Astrocyte of the spinal cord (primary cell): ENCODE measurements at places on chromosomes 12 and 14.
A peak's percentile ranks its signal among the peaks of the same experiment; 100 is the strongest.

DNA sequence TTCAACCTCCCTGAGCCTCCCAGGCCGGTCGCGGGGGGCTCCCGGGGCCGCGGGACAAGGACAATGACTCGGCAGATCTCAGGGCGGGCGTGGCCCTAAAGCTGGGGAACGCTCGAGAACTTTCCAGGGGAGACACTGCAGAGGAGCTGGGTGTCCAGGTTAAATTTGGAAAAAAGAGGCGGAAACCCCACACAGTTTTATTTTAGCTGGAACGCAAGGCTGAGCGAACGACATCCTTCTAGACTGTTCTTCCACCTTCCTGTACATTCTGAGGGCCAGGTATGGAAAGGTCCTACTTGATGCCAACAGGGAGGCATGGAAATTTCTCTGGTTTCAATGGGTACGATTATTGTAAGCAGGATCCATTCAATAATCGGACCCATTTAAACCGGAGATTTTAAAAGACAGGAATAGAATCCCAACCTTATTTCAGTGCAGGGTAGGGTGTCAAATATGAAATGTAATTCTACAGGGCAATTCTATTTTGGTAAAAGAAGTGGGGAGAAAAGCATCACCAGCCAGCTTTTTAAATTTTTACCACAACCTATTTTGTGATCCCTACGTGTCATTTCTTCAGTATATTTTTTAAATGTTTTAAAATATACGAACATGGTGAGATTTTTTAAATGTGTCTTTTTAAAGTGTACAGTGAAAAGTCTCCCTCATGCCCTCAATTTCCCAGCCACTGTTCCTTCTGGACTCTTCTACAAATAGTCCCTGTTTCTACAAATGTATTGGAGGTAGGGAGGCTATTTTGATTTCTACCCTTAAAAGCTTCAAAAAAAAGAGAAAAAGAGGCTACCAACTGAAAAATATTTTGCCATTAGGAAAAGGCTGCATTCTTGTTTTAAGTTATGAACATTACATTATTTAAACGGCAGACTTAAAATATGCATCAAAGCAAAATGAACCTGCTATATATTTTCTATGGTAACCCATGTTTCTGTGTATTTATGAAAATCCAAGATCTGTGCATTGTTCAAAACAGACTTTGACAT is 1.1 kb upstream of the UBC start:
- DNase-seq = no peak

GRCh38 chr12:109580684-109581333 is 7.2 kb downstream of the MVK start:
- no peak for DNase-seq

DNA sequence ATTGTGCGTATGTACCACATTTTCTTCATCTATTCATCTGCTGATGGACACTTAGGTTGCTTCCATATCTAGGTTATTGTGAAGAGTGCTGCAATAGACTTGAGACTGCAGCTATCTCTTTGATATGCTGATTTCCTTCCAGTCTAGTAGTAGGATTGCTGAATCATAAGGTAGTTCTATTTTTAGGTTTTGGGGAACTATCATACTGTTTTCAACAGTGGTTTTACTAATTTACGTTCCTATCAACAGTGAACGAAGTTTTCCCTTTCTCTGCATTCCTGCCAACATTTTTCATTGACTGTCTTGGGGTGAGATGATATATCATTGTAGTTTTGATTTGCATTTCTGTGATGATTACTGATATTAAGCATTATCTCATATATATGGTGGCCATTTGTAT is 482.2 kb downstream of the SLC16A7 start:
- no peak for DNase-seq

DNA sequence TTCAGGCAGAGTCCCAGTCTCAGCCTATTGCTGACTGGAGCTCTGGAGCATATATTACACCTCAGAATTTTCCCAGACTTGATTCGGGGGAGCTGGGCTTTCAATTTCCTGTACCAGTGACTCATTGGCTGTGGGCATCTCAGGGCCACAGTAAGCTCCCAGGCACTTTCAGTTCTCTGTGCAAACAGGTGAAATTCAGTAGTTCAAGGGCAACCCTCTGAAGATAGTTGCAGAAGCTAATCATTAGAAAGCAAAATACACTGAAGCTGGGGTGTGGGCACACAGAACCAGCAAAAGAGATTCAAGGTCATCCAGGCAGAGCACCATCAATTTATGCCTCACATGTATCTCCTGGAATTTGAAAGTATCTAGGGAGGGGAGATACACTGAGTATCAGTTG is 8.1 kb upstream of the NIN start:
- no peak for DNase-seq

DNA sequence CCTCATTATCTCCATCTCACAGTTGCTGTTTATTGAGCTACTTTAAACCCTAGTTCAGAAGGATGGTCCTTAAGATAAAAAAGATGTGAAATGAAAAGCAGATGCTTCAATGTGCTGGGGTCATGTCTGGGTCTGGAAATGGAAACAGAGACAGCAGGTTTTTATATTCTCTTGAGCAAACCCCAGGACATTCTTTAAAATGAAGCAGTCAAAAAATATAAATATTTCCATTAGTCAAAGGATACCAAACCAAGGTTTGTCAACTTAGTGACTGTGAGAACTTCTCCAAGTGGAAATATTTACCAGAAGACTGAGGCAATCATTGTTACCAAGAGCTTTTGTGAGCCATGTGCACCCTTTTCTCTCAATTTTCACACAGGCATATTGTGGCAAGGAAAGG is 102.5 kb upstream of the DIO2 start:
- peak; percentile 70 for DNase-seq

DNA sequence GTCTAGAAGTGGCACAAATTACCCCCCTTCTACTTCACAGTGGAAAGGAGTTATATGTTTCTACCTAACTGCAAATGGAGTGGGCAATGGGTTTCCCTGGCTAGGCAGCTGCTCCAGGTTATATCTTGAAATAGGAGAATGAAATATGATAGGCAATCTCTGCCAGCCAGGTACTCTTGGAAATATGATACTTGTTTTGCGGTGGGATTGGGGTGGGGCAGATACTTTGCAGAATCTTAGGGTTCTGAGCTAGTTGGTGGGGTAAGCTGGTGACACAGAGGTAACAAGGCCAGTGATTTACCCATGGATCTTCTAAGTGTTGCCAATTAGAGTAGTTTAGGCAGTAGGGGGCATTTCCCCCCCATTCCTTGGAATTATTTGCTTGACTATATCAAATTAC is 140.1 kb downstream of the ATP23 start:
- DNase-seq = no peak

DNA sequence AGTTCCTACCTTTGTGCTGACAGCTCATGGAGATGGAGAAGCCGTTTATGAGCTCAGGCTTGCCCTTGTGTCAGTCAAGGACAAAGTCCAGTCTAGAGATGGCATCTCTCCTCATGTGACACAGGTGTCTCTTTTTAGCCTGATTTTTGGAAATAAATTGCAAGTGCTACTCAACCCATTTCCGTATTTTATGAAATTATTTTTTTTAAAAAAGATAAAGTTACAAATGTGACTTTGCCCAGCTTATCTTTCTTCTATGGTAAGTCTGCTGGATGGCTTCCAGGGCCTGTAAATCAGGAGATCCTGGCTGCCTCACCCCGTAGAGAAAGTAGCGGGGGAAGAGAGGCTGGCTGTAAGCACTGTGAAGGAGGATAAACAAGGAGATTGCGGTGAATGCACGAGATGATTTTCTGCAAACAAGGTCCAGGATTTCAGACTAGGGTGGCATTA is 169.7 kb downstream of the MYRFL start:
- no peak for DNase-seq

DNA sequence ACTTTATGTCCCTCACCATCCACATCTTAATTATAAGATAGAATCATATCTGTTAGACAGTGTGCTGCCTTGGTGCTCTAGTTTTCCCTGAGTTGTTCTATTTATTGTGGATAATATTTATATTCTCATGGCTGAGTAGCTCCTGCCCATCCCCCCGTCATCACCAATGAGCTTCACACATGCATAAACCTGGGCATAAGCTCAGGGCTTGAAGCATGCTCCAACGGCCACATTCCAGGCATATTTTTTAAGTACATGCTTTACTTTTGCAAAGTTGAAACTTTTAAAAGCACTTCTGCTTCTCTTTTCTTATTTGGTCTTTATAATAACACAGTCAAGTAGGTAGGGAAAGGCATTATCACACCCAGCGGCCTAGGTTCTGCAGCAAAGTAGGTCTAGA is 3.4 kb upstream of the FBXO34 start:
- DNase-seq = no peak
